Head of caudate nucleus (tissue), 42 donors: ENCODE measurements at places on chromosomes 6 and 20.

DNA sequence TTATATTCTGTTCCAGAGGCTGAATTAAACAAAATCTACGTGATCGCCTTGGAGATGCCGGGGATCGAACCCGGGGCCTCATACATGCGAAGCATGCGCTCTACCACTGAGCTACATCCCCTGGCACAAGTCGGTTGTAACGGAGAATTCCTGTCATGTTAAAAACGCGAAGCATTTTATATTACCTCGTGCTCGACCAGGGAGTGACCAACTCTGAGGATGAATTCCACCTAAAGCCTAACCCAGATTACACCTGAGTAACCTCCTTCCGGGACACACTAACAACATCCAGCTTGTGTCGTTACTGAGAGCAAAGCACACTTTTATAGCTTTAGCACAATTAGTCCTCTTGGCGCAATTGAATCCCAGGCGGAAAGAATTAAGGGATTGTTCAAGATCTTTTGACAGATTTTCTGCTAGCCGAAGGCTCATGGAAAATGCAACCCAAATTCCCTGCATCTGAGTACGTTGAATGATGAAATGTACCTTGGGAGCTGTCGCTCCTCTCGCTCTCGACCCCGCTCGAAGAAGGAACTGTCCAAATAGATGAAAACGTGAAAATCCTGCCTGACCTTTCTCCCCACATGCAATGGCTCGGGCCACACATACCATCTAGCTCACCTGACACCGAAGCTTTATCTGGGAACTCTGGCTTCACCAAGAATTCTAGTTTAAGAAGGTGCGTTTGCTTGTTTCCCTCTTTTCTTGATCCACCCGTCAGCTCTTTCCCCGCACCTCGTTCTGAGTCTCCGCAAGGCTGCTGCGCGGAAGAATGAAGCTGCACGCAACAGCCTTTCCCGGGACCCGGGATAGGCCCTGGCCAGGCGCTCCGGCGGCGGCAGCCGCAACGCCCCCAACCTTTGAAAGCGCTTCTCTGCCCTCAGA, 148.3 kb downstream of the GPX5 start:
- peak; percentile 53 for DNase-seq

GRCh38 chr6:106147476-106147875, 61.3 kb downstream of the PRDM1 start:
- DNase-seq: no peak

DNA sequence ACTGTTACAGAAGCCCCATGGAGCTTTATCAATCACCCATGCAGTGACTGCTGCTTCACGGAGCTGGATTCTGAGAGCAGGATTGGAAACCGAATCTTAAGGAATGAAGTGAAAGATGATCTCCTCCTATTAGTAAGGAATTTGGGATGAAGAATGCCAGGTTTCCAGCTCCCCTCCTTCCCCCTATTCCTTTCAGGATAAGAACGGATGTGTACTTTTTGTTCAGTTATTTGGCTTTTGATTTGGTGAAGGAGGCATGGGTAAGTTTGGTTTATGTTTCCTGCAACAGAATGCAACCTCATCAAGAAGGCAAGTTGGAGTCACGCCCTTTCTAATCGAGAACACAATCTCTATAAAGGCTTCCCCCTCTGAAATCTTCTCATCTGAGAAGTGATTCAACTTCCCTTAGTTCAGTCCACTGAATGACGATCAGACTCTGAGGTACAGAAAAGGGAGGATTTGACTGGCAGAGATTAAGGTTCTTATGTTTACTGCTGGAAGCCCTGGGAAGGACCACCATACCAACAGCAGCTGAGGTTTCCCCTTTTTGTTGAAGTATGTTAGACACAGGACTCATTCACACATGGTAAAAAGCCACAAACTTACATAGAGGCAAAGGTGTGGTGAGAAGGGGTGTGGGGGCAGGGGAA, 5.5 kb downstream of the ELMO2 start:
- no peak for DNase-seq

DNA sequence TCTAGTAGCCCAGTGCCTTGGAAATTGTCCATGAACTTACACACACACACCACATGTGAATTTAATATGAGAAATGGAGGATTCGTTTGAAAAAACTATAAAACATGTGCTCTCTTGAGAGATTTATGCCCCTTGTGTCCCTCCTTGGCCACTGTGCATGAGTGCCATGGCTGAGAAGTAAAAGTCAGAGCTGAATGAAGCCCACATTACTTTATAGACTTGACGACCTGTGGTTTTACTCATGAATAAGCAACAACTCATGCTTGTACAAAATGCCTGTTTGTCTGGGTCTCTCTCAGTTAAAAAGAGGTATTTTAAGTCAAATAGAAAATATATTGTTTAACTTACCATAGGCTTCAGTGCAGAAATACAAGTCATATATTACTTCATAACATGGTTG, 102.7 kb downstream of the KCNQ5 start:
- DNase-seq: no peak

GRCh38 chr20:56537997-56538396, 5.0 kb downstream of the FAM209B start:
- DNase-seq: no peak

DNA sequence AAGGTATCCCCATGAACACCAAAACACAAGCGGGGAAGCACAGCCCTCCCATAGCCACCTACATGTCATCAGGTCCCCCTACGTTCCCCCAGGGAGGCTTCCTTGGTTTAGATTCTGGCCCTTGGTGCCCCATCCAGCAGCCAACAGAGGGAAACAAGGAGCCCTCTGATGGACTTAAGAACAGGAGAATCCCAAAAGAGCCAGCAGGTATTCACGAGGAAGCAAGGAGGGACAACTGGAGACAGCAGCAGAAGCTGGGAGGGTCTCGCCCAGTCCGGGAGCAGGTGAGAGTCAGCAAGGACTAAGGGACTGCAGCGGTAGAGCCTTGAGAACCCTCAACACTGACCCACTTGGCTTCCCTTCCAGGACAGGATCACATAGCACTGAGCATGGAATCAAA, 58.4 kb upstream of the TOP1 start:
- DNase-seq: no peak

GRCh38 chr6:36519352-36519751, 27.9 kb downstream of the STK38 start:
- no peak for DNase-seq

GRCh38 chr6:45783716-45784115, 231.9 kb downstream of the CLIC5 start:
- DNase-seq: no peak

DNA sequence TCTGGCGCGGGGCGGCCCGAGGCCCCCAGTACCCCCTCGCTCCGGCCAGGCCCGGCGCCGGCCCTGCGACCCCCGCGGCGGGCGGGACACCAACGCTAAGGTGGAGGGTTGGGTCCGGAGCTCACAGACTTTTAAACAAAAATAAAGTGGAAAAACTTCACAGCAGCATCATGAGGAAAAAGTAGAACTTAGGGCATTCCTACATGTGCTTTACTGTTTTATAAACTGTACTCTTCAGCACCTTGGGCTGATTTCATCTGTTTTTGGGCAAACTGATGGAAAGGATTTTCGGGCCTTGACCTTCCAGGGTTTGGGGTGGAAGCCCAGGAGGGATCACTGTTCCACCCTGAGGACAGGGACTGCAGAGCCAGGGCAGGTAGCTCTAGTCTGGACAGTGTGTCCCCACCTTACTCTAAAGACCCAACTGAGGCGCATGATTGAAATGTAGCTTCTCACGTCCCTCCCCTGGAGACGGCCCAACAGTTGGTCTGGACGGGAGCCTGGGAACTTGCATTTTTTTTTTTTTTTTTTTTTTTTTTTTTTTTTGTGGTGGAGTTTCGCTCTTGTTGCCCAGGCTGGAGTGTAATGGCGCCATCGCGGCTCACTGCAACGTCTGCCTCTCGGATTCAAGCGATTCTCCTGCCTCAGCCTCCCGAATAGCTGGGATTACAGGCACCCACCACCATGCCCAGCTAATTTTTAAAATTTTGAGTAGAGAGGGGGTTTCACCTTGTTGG, 740 bp downstream of the NELFCD start:
- DNase-seq: no peak

DNA sequence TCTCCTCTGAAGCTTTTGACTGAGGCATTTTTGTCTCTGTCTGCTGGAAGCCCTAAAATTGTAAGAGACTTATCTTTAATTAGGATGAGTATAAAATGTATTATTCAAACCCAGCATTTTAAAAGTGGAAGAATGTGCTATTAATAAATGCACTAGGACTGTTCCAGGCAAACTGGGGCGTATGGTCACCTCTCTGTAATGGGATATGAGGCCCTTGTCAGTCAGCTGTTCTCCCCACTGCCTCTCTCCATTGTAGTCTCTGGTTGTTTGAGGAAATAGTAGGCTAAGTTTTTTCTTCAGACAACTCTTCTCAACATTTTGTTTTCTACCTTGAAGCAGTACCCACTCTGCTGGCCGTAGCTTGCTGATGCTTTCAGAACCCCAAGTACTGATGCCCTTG, 14.3 kb upstream of the DEF6 start:
- DNase-seq: no peak

GRCh38 chr20:33393609-33394008, 7.7 kb downstream of the CDK5RAP1 start:
- peak; percentile 50 for DNase-seq

DNA sequence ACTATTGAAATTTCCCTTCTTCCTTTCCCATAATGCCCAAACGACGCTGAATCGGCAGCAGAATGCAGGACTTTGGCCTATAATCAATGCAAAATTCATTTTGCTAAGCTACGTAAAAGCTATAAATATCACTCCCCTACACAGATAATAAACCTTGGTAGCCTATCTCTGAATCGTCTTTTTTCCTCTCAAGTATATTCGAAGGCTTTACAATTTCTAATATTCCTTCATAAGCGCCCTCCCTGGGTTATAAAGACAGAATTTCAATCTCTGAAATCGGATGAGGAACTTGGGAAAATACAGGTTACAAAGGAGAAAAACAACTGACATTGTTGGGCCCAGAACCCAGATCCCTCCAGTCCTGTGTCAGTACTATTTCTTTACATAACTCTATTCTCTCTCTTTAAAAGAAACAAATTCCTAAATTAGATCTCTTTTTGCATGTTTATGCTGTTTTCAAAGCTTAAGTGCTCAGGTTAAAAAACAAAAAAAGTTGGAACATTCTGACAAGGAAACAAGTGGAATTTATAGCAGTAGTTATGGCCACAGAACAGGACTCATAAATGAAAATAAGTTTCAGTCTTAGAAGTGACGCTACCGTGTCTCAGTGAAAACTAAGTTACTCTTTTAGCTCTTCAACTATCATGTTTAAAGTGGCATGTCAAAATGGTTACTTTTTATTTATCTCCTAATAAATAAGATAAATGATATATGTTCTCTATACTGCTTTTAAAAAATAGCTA, 84.5 kb downstream of the SESN1 start:
- no peak for DNase-seq

DNA sequence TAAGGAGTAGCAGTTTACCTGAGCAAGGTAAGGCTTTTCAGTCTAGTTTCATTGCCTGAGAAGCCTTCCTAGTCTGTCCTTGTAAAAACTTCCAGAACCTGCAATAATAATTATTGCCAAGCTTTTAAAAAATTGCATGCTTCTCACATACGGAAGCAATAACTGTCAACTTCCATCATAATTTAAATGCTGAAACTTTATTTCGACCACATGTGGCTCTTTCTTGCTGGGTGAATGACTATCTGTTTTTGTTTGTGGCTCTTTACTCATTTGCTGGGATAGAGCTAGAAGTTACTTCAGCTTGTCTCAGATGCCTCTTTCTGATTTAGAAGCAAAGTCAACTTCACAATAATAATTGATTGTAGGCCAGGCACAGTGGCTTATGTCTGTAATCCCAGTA, 95.9 kb upstream of the COL21A1 start:
- DNase-seq: no peak

DNA sequence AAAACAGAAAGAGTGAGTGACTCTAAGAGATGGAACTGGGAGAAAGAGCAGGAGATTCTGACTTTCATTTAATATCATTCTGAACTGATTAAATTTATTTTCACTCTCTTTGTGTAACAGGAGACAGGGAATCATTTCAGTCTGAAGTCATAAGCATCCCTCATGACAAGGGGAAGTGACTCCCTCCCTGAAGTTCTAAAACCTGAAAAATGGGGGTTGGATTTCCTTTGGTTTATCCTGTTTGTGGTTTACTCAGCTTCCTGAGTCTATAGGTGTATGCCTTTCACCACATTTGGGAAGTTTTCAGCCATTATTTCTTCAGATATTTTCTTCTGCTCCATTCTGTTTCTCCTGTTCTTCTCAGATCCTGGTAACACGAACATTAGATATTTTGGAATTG, 3.4 kb upstream of the FKBP1A start:
- DNase-seq: no peak

DNA sequence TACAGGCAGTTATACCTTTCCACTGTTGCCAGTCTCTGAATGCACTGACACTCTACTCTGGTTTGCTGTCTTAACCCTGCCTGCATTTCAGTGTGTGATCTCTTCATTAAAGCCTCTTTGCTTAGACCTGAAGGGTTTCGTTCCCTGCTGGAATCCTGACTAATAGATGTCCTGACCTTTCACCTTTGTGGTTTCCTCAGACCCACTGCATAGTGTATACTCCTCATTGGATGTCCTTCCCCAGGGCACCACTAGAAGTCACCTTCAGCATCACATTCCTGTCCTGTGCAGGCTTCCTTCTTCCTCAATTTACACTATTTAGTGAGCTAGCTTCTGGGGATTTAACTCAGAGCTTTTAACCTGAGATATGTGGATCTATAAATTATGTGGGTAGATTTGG, 120.6 kb downstream of the RCAN2 start:
- no peak for DNase-seq

GRCh38 chr6:158752613-158753012, 66.6 kb downstream of the EZR start:
- DNase-seq: peak; percentile 92

GRCh38 chr6:13445005-13445743, 42.2 kb downstream of the GFOD1 start:
- DNase-seq: no peak

DNA sequence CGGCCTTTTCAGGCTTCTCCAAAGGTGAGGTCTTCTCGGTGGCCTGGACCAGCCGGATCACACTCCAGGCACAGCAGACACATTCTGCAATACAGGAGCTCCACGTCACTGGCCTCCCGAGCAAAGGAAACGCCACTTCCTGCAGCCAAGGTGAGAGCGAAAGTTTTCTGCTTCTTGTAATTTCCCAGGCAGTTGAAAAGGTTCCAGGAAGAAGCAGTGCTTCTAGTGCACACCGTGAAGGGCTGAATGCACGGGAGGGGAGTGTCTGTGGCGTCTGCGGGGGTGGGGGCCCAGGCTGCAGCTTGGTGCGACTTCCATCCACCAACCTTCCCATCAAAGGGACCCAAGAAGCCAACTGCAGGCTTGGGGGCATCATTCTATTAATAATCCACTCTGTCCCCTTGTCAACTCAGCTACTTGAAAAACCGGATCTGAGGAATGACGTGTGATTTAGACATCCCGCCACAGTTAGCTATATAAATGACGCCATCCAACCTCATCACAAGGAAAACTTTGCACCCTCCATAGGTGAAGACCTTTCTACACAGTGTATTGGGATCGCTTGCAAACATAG, 61.1 kb downstream of the NFATC2 start:
- no peak for DNase-seq

- DNase-seq: no peak
These were observed 124.1 kb downstream of the HS3ST5 start for GRCh38 chr6:114218437-114219340.
